MG63 (cell line): ENCODE measurements at places on chromosomes 1 and 21.

GRCh38 chr1:59432531-59433439, 135.9 kb downstream of the FGGY start:
- DNase-seq = no peak

DNA sequence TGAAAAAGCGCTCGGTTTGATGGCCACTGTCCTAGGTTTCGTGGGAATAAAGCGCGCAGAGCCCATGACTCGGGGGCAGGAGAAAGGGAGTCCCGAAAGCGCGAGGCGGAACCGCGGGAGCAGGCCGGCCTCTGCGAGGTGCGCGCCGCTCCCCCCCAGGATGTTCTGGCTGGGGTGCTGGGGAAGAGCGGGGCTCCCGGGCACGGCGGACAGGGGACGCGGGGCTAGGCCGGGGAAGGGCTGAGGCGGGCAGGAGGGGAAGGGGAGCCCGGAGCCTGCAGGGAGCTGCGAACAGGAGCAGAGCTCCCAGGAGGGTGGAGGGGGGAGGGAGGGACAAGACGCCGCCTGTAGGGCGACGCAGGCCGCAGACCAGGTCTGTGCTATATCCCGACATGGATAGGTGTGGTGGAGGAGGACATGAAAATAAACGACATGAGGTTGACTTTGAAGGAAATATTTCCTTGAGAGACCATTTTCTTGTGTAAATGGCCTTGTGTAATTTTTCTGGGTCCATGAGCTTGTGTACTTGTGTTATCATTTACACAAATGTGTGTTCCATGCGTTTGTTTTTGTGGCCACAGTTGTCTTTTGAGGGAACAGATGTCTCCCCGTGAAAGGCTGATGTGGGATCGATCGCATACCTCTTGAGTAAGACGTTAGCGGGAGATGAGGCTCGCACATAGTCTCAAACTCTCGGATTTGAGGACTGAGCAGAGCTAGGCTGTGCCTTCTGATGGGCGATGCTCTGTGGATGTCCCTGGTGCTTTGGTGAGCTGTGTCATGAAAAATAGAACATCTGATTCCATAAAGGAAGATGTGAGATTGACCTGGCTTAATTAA, 1.3 kb downstream of the PCNT start:
- DNase-seq = peak; percentile 66

DNA sequence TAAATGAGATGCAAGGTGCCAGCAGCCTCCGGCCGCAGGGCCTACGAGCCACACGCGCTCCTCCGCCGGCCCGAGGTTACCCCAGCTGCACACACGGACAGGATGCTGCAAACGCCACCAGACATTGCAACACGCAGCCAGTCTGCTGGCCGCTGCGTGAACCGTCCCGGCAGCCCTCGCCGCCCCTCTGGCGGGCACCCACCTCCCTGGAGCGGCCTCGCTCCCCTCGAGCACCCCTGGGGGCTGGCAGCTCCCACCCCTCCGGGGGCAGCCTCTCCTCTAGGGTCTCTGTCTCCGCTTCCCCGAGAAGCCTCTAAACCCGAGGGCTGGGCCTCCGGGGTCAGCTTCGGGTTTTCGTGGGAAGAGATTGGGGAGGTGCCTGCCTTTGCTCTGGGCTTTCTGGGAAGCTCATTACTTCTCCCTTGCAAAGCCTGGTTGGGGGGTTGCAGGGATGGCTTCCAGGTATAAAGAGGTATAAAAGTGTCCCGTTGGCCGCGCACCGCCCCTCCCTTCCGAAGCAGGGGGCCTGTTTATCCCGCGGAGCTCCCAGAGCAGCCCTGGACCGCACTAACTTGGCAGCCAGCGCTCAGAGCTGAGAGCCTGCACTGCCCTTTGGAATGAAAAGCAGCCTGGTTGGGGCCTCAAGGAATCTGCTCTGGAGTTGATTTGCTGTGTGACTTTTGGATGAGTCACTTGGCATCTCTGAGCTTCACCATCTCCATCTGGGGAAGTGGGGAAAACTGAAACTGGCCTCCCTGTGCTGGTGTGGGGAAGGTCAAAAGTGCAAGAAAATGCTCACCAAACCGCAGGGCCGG, 21.8 kb downstream of the DHRS3 start:
- DNase-seq = peak; percentile 99

GRCh38 chr1:186518395-186518794, 57.5 kb upstream of the PDC start:
- DNase-seq = no peak

DNA sequence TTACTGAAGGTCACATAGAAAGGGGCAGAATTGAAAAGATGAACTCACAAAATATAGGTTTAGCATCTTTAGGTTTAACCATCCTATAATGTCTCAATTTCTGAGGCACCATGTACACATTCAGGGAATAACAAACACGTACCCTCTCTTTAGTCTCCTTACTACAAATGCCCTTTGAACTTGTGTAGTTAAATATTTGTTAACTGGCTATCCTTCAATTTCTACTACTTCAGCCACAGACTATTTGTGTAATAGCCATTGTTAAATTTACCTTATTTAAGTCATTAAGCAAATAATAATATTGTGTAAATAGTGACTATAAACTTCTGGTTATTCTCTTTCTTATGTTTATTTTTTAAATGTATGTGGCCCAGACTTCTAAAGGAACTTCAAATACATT, 600.5 kb downstream of the KCNT2 start:
- DNase-seq = no peak

DNA sequence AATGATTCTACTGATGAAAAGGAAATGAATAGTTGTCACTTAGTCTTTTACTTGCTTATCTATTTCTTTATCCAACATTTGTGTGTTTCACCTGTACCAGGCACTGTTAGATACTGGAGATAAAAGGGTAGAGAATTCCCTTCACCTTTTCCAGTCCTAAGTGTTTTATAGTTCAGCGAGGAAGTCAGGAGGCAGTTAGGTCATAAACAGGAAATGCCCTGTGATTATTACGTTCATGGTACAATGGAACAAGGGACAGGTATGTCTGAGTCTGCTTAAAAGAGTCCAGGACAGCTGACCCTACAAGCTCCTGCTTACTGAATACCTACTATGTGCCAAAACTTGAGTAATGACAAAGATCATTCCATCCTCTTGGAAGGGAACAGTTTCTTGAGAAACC, 77.8 kb downstream of the TNR start:
- DNase-seq = no peak

DNA sequence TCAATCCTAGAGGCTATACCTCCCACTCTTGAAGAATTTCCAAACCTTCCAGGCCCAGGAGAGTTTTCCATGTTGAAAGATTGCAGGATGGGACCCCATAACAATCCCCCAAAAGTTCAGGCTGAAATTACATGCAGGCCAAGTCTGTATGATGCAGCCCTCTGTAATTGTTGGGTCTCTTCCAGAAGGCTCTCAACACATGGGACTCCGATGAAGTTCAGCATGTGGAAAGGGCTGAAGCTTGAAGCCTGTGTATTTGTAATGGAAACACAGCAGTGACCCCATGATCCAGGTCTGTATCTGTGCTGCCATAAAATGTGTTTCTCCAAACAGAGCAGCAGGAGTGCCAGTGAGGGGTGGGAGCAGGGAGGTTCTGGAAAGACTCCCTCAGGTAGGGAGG, 202.5 kb upstream of the LYPLAL1 start:
- no peak for DNase-seq

GRCh38 chr1:14732728-14733047, 134.2 kb downstream of the KAZN start:
- no peak for DNase-seq

DNA sequence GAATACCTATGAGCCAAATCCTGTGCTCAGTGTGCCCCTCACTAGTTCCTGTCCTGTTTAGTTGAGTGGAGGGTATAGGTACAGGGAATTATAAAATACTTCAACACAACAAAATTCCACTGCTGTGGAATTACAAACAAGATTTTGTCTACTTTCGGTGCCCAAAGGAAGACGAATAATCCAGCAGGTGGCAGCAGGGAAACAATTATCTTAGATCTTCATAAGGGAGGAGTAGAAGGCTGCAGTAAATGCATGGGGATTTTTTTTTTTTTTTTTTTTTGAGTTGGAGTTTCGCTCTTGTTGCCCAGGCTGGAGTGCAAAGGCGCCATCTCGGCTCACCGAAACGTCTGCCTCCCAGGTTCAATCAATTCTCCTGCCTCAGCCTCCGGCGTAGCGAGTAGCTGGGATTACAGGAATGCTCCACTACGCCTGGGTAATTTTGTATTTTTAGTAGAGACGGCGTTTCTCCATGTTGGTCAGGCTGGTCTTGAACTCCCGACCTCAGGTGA, 2.0 kb upstream of the PIP5K1A start:
- DNase-seq = peak; percentile 68

DNA sequence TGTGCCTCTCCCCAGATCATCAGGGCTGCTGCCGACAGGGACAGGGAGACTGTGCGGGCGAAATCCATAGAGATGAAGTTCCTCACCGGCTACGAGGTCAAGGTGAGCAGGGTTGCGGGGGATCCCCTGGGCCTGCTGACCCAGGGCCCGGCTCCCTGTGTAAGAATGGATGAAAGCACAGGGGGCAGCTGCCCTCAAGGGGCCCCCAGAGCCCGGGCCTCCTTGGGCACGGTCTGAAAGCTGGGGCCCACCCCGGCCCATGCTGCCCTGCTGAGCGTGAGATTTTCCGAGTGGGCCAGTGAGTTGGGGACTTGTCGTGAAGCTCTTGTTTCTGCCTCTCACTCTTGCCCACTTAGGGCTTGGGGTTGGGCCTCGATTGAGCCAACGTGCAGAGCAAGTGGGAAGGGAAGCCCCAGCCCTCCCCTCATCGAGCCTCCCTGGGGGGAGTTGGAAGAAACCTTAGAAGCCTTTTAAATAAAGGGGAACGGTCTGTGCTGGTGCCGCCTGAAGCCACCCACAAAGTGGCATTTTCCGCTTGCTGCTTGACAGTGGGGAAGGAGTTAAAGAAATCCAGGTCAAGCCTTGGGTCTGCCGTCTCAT, 45.2 kb downstream of the COQ8A start:
- DNase-seq = no peak

- peak; percentile 67 for DNase-seq
These were observed 68.9 kb downstream of the TENT5C start for GRCh38 chr1:117674521-117675400.

- DNase-seq = no peak
These were observed 189.4 kb downstream of the PBX1 start for GRCh38 chr1:164748253-164748899.

DNA sequence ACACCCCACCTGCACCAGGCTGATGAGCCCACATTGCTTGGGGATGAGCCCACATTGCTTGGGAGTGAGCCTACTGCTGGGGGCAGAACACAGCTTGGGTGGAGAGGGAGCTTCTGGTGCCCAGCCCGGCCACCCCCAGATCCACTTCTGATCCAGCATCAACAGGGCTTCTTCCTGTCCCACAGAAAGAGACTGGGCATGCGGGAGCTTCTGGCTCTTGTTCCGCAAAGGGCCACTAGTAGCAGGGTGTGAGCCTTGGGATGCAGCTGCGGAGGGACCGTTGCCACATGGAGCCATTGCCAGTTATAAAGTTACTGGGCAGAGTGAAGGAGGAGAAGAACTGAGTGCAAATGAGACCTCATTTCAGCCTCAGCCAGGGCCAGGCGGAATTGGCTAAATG, 36.3 kb downstream of the PKP1 start:
- no peak for DNase-seq

GRCh38 chr1:153572569-153573015, 6.9 kb upstream of the S100A2 start:
- DNase-seq = peak; percentile 94

DNA sequence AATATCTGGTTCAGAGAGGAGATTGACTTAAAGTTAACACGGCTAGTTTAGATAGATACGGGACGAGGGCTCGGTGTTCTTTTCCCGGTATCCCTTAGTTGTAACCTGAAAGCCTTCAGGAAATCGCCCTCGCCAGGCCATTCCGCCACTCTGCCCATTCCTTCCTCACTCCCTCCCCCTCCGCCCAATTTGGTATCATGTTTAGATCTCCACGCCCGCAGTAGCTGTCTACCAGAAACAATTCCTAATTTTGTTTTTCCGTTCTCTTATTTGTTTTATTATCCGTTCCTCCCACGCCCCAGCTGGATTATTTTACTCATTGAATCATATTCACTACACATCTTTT, 685 bp upstream of the VAMP4 start:
- peak; percentile 70 for DNase-seq

DNA sequence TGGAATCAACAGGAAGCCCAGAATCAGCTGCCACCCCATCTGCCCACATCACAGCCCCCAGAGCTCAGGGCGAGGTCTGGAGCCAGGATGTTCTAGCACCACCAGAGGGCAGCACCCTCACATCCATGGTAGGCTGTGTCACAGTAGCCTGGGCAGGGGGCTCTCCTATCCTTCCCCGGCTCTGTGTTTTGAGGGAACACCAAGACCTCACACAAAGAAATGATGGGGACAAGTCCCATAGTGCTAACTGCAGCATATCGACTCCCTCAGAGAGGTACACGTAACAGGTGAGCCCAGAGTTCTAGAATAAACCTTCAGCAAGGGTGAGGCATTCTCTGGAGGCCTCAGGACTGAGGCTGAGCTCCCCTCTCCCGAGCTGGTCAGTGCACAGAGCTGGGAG, 2.3 kb upstream of the KCNC4 start:
- DNase-seq = peak; percentile 58

- DNase-seq = no peak
These were observed 30.4 kb downstream of the TMEM63A start for GRCh38 chr1:225851805-225852204.

DNA sequence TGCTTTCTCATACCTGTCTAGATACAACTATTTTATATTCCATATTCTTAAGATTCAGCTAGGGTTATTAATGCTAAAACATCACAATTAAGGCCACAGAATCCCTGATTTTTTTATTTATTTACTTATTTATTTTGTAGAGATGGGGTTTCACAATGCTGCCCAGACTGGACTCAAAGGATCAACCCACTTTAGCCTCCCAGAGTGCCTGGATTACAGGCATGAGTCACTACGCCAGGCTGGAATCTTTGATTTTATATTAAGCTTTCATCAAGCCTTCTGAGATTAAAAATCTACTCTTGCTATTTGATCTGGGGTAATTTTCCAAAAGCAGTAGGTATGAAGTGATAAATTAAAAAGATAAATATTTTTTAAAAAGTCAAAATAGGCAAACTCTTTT, 38.9 kb downstream of the MCOLN2 start:
- peak; percentile 15 for DNase-seq

- no peak for DNase-seq
These were observed 9.2 kb downstream of the IGSF21 start for GRCh38 chr1:18116777-18117176.

- peak; percentile 75 for DNase-seq
These were observed 77.0 kb downstream of the MORN1 start for GRCh38 chr1:2314273-2314802.

GRCh38 chr1:102120910-102121309, 124.2 kb upstream of the OLFM3 start:
- no peak for DNase-seq

DNA sequence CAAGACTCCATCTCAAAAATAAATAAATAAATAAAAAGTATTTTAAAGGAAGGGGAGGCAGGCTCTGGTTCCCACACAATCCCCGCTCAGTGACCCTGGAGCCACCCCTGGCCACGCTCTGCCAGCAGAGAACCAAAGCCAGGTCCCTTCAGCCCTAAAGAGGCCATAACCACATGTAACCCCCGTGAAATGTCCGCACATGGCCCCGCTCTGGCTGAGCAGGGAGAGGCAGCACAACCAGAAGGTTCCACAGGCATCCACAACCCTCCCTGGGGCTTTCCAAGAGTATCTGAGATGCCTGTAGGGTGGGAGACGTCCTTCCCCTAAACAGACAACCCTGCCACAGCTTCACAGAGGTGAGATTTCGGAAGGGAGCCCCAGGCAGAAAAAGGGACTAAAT, 1.4 kb upstream of the ARF1 start:
- no peak for DNase-seq
